Fibroblast of skin of left biceps (primary cell): ENCODE measurements at places on chromosomes 1 and 21.

DNA sequence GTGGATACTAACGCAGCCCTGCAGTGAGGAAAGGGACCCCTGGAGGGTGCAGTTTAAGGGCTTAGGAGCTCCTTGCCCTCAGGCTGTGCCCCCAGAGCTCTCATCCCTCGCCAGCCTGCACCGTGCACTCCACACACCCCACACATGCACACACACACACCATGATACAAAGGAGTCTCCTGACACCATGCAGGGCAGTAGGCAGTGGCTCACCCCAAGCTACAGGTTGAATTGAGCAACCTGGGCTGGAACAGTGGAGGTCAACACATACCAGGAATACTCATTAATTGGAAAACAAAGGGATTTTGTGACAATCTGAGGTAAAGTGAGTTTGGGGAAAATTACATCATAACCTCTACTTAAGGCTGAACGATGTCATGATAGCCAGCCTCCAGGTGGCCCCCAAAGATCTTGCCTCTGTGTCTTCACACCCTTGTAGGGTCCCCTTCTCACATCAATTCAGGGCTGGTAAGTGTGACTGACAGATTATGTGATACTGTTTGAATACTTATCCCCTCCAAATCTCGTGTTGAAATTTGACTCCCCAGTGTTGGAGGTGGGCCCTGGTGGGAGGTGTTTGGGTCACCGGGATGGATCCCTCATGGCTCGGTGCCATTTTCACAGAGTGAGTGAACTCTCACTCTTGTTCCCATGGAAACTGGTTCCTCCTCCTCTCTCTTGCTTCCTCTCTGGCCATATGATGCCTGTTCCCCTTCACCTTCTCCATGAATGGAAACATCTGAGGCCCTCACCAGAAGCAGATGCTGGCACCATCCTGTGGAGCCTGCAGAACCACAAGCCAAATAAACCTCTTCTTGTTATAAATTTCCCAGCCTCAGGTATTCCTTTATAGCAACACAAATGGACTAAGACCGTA lies 111.0 kb upstream of the RAB4A start:
- no peak for DNase-seq

- DNase-seq, result no peak
Observed at GRCh38 chr1:216281757-216282156, 141.5 kb downstream of the USH2A start.

DNA sequence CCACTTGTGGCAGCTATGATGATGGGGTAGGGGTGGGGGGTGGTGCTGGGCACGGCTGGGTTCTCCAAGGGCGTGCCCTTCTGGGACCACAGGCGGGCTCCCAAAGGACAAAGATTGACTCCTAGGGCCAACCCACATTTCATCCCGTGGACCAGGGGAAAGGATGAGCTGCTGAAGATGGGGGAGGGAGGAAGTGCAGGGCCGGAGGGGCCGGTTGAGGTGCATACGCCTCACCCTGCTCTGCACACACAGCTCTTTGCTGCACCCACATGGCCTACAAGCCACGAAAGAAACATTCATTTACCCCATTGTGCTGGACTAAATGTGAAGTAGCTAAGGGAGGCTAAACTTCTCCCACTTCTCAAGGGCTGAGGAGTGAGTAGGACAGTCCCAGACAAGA lies 34.2 kb upstream of the GNPAT start:
- no peak for DNase-seq

DNA sequence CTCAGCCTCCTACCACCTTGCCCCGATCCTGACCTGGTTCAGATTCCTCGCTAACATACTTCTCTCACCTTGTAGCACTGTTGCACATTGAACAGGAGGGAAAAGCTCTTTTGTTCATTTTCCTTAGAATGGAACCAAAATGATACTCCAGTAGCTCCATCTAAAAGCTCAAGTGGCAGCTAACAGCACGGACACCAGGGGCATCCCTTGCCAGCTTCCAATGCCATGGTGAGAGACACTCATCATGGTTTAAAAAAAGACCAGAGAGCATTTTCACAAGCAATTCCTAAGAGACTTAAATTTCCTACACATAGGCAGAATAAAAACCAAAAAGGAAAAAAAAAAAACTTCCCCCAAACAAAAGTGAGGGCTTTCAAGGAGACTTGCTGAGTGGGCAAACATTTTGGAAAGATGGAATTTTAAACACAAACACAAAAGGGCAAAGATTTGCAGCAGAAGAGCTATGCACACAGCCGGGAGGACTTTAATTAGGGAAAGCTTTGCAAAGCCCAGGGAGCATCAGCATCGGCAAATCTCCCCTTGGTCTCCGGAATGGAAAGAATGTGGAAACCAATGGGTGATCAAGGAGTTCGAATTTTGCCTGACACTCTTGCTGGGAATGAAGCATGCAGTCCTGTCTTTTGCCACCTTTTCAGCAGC lies 84.3 kb downstream of the CAPZB start:
- DNase-seq, result no peak

DNA sequence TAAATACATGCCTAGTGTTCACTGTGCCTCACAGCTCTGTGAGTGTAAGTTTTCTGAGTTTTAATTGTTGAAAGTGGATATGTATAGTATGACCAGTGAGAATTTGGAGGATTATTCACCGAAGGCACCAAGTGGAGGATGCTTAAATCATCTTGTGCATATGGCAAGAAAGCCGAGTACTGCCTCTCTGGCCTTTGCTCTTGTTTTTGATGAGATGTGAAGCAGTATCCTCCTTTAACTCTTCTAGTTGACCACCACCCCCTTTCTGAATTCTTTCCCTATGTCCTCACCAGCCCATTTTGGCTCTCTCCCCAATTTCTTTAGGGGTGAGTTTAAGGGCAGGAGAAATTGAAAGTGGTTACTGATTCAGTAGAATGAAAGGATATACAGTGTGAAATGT lies 130.4 kb downstream of the SYT2 start:
- peak; percentile 91 for DNase-seq

- no peak for DNase-seq
Observed at GRCh38 chr1:172895050-172895460, 155.7 kb downstream of the TNFSF18 start.

DNA sequence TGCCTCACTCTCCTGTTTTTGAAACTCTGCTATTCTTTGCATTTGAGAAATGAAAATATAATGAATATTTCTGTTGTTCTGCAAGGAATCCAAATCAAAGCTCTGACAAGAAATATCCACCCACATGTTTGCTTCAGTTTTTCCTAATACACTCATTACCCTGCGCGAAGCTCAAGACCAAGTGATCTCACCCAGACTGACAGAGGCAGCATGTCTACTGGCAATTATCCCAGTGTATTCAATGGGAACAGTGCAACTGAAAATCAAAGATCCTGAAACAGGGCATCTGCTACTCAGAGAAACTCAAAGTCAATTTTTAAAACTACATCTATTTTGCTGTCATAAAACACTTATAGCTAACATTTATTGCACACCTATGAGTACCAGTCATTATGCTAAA lies 321.0 kb upstream of the LRRC7 start:
- DNase-seq, result no peak

GRCh38 chr1:182147136-182147820 lies 85.8 kb upstream of the ZNF648 start:
- no peak for DNase-seq

DNA sequence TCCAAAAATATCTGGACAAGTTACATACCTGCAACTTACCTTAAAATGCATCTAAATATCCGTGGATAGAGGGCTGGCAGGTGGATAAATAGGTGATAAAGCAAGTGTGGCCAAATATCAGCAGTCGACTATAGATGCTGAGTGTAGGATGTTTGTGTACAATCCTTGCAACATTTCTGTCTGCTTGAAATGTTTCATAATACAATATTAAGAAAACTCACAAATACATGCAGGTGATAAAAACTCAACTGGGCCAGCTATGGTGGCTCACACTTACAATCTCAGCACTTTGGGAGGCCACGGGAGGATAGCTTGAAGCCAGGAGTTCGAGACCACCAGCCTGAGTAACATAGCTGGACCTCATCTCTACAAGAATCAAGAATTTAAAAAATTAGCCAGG lies 41.0 kb downstream of the ACTA1 start:
- no peak for DNase-seq

- no peak for DNase-seq
Observed at GRCh38 chr1:71041806-71042205, 5.8 kb downstream of the PTGER3 start.

GRCh38 chr1:31418626-31419323 lies 5.8 kb downstream of the SERINC2 start:
- DNase-seq, result no peak

DNA sequence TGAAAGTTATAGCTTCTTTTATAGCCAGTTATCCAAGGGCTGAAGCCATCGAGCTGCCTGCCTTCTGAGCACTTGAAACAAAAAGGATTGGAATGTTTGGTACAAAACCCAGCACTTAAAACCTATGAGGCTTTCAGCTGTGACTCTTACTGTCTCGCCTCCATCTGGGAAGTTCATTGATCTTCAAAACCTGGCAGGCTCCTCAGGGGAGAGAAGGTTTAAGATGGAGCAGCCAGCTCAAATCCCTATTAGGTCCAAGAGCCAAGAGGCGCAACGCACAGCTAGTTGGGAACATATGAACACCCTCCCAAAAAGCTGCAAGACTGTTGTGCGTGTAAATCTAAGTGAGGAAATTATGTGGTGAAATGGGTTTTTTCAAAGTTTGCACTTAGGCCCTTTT lies 33.4 kb downstream of the BACE2 start:
- DNase-seq, result no peak

DNA sequence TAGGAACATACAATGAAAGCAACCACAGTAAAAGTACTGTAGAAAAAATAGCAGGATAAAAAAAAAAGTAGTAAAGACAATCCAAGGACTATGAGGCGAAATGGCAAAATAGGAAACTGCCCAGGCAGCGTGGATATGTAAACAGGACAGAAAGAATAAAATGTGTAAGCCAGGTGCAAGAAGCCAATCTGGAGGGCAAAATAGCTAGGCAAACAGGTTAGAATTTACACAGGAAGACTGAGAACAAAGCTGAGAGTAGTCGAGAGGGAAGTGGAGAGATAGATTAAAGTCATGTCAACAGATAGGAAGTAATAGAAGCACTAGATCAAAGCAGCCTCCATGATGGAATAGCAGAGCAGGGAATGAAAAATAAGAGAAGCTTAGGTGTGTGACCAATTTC lies 124.2 kb upstream of the B3GALT2 start:
- DNase-seq, result no peak

- no peak for DNase-seq
Observed at GRCh38 chr1:44714944-44715571, 15.9 kb downstream of the RNU5D-1 start.

DNA sequence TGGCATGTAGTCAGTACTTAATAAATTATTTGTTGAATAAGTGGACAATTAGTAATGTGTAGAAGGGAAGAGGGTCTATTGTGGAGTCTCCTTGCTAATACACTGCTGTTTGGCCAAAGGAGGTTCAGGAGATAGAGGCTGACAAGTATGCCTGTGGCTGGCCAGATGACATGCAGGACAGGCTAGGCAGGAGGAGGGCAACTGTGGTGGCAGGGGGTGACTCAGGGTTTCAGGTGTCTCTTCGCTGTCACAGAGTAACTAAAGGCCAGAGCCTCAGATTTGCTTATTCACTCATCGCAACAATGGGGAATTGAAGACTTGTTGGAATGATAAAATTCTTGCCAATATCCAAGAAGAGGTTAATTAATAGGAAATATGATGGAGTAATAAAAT lies 33.1 kb downstream of the THRAP3 start:
- no peak for DNase-seq

GRCh38 chr1:4638345-4638729 lies 16.1 kb upstream of the AJAP1 start:
- no peak for DNase-seq

GRCh38 chr1:225735252-225736149 lies 42.1 kb upstream of the SRP9 start:
- DNase-seq, result peak; percentile 78

DNA sequence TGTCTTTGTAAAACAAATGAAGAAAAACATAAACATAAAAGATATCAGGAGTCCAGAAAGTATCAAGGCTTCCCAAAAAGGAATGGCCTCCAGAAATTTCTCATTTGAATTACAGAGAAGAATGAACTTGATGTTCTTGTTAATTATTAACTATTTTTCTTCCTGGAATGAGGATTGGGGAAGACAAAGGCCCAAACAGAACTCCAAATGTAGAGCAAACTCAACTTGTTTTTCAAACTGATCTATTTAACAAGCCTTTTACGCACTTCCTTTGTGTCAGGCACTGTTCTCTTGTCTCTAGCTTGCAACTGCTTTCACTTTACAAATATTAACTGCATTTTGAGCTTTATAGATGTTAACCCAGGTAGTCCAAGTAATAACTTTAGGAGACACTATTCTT lies 45.5 kb downstream of the LAMC2 start:
- DNase-seq, result no peak

- DNase-seq, result no peak
Observed at GRCh38 chr1:24293392-24294227, 25.5 kb upstream of the GRHL3 start.

DNA sequence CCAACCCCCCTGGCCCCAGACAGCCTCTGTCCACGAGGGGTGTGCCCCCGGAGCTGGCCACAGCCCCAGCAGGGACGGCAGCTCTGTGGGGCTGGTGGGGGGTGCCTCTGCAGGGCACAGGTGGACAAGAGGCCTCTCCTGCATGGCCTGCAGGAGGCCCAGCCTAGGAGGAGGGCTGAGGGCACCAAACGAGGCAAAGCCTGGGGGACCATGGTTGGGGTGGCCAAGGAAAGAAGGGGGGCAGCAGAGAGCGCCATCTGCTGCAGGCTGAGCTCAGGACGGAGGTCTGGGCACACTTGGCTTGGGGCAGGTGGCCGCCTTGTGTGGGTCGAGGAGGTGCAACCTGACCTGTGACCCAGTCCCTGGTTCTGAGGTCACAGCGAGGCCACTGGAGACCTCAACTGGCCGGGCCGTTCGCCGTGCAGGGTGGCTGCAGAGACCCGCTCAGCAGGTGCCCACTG lies 27.3 kb downstream of the RRP1 start:
- no peak for DNase-seq

DNA sequence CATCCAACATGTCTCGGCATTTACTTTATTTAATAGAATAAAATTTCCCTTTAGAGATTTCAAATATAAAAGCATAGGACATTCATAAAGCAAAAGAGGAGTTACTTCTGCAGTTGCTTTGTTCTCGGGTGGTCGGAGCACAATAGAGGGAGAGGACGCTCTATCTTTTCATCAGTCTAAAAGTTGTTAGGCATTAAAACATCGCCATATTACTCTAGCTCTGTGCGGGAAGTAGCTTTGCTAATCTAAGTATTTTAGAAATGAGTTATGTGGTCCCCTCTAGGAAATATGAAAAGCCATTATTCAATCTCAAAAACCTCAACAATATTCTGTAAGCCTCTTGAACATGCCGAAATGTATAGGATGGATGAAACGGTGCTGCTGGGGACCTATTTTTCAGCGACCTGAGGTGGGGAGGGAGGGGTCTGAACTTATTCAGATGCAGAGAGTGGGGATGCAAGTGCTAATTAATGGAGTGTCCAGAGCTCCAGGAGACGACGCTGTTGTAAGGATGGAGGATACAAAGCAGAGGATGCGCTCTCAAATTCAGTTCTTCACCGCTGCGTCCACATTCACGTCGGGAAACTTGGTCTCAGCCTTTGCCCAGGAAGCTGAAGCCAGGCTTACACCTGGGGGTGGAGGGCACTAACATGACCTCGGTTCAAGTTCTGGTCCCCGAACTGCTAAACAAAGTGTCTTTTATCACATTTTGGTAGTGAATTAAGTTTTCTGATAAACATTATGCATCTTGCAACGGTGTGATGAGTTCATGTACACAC lies 6.3 kb downstream of the CDKN2C start:
- DNase-seq, result no peak

GRCh38 chr1:223285452-223285851 lies 78.5 kb downstream of the SUSD4 start:
- no peak for DNase-seq
